ENCODE measurements at places on chromosomes 5 and 9.

- DNase-seq = no peak
Observed at GRCh38 chr9:135414293-135414692, 65.3 kb upstream of the PPP1R26 start.

GRCh38 chr9:124477648-124478285 lies 27.5 kb downstream of the ADGRD2 start:
- DNase-seq = no peak

- DNase-seq = no peak
Observed at GRCh38 chr9:9754186-9754585, 858.6 kb downstream of the PTPRD start.

- DNase-seq = no peak
Observed at GRCh38 chr5:141615991-141616720, 2.6 kb downstream of the DIAPH1 start.

GRCh38 chr5:150575745-150576448 lies 64.6 kb upstream of the SYNPO start:
- DNase-seq = no peak

- DNase-seq = no peak
Observed at GRCh38 chr5:80468131-80468530, 19.8 kb upstream of the FAM151B start.

DNA sequence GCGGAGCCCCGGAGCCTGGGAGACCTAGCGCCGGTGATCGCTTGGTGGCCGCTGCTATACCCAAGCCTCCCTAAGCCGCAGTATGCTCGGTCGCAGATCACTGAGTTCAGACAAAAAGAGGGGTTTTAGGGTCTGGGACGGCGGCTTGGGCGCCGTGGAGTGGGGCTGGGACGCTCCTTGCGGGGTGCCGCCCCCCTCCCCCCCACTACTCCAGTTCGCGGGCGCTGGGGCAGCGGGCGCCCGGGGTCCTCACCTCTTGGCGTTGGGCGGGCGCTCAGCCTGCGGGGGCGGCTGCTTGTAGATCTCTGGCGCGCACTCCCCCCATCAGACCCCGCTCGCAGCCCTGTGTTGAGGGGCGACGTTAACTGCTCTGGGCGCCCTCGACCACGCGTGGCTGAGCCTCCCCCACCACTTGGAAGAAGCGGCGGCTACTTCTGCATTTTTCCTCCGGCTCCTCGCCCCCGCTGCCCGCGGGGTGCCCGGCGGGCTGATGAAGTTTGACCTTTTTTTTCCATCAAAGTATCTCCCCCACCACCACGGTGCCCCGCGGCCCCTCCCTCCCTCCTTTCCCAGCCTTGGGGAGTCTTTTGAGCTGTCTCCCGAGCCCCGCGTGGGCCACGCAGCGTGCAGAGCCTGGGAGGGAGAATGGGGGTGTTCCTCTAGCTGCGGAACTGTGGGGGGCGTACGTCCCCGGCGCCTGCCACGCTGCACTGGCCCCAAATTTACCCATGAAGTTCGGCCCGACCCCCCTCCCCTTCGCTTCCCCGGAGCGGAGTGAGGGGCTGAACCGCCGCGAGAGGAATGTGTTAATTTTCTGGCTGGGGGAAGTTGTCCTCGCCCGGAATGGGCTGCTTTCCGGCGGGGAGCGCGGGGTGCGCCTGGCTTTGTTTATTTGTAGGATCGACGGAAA lies 1.2 kb downstream of the CXXC5 start:
- DNase-seq = no peak

GRCh38 chr5:174720612-174721529 lies 3.5 kb upstream of the MSX2 start:
- DNase-seq = no peak

DNA sequence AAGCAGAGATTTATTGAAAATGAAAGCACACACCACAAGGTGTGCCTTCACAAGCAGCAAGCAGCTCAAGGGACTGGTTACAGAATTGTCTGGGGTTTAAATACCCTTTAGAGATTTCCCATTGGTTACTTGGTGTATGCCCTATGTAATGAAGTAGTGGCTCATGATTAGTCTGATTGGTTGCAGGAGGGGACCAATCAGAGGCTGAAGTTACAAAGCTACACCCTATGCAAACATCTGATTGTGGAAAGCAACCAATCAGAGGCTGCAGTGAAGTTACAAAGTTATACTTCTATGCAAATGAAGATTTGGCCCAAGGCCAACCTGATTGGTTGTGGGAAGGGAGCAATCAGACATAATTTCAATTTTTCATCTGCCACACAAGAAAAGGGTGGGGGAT lies 119.9 kb downstream of the C9orf152 start:
- no peak for DNase-seq

- no peak for DNase-seq
Observed at GRCh38 chr9:76730801-76731200, 33.4 kb upstream of the PCA3 start.

GRCh38 chr5:52693280-52693679 lies 94.4 kb upstream of the ITGA1 start:
- DNase-seq = no peak

DNA sequence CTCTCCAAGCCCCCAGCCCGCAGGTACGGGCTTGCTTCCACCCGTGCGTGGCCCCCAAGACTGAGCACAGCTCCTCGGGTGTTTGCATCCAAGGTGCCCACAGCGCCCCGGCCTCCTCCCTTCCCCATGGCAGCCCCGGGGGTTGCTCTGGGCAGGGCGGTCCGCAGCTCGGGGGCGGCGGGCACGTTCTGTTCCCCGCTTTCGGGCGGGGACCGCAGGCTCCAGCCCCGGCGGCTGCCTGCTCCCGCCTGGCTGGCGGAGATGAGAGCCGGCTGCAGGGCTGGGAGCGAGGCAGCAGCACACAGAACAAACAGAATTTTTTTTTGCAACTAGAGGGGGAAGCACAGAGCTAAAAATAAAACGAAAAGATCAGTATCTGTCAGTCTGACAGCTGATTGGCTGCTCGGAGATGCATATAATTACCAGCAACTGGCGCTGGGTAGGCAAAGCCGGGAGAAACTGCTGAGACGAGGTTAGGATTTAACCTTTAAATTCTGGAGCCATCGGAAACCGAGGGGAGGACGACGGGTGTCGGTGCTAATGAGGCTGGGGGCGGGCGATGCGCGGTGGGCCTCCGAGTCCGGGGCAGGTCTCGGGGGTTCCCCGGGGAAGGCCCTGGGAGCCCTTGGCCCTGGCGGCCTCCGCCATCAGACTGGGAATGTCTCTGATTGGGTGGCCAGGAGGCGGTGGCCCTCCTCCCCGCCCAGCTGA lies 142.7 kb upstream of the IER5L start:
- peak; percentile 76 for DNase-seq

DNA sequence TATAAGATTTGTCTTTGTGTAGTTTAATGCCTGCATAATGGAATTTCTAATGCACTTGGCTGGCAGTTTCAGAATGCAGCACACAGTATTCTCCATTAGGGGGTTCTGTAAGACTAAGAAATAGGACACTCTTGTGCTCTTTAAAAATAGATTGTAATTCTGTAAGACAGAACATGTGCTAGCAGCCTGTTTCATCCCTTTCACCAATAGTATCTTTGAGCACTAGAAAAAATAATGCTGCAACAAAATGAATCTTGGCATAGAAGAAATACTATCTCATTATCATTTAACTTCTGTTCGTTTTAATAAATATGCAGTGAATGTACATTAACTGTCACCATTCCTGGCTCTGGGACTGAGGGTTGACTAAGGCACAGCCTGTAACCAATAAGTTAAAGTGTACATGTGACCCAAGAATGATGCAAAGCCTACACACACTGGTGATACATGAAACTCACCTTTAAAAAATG lies 23.8 kb upstream of the ZNF622 start:
- DNase-seq = peak; percentile 49

DNA sequence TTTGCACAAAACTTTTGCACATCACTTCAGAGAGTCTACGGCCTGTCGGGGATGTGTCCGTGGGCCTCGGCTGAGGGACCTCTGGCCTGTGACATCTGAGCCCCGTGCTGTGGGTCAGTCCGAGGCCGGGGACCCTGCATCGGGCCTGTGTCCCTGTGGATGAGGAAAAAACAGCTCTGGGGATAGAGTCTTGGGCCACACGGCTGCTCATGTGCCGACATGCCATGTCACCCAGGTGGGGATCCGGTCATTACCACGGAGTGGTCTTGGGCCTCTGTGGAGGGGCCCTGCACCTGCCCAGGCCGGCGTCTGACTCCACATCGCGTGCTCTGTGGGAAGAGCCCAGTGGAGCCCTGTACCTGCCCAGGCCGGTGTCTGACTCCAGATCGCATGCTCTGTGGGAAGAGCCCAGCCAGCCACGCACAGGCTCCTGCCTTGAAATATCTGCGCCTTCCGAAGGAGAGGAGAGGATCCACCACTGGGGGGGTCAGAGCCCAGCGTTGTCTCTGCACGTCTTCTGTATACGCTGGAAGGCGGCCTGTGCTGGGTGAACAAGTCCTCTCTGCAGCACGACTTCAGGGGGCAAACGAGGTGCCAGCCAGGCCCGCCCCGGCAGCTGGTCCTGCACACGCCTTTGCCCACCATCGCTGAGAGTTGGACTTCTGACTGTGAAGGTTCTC lies 27.5 kb upstream of the IRX4 start:
- no peak for DNase-seq

GRCh38 chr9:126306071-126306647 lies 20.5 kb upstream of the MVB12B start:
- DNase-seq = no peak

DNA sequence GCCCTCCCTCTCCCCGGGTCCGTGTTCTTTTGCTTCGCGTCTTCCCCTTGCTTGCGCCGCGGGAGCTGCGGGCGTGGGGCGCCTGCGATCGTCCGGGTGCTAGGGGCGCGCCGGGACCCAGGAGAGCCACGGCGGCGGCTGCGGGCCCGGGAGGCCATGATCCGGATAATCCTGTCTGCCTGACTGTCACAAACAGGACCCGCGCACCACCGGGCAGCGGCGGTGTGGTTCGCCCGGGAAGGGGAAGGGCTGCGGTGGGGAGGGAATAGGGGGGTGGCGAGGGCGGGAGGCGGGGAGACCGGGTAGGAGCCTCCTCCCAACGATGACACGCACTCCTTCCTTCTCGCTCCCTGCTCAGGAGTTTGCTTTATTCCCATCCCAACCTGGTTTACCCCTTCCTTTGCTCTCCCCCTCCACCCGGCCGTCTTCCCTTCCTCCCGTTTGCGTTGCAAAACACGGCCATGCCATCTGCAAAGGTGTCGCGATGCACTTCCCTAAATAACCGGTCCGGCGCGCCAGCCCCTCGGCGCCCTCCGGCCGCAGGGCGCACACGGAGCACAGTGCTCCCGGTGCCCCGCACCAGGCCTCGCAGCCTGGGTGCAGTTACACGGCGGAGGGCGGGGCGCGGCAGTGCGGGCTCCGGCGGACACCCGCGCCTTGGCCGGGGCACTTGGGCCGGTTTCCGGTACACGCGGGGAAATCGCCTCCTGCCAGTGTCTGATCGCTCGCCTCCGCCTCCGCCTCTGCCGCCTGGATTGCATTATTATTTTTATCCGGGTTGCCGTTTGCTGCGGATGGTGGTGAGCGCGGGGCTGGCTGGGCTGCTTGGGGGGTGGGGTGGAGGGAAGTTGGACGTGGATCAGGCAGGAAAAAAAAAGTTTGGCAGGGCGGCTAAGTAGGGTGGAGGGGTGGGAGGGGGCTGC lies 1.5 kb downstream of the SMARCA2 start:
- DNase-seq = peak; percentile 88

DNA sequence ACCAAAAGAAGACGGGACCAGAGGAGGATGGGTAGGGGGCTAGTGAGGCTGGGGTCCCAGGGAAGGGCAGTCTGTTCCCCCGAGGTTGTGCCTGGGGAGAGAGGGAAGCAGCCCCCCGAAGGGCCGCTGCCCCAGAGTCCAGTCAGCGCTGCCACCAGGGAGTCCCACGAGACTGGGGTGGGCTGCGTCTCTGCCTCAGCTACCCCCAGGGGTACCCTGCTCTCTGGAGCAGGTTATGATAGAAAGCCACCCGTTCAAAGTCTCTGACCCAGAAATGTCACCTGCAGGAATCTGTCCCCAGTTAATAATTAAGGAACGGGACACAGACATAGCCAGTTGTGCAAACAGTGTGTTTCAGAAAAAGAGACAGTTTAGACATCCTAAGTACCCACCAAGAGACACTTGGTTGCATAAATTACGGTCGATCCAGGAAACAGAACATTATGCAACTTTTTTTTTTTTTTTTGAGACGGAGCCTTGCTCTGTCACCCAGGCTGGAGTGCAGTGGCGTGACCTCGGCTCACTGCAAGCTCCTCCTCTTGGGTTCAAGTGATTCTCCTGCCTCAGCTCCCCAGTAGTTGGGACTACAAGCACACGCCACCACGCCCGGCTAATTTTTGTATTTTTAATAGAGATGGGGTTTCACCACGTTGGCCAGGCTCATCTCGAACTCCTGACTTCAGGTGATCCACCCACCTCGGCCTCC lies 10.7 kb upstream of the AGPAT2 start:
- DNase-seq = no peak

GRCh38 chr9:112149211-112149610 lies 25.9 kb downstream of the SUSD1 start:
- no peak for DNase-seq

DNA sequence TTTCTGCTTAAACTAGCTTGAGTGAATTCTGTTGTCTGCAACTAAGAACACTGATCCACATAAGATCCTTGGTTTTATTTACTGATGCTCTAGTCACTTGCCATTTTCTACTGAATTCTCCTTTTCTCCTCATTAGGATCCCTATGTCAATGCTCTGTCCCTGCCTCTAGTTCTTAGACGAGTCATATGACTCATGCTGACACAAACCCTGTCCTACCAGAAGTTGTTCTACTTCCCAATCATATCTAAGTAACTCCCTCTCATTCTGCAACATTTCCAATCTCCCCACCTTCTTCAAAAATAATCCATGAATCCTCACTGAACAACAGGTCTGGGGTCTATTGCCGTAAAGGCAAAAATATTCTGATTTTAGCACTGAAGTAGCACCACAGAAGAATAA lies 47.1 kb upstream of the DMRT1 start:
- no peak for DNase-seq

GRCh38 chr5:40678026-40678425 lies 1.7 kb upstream of the PTGER4 start:
- DNase-seq = no peak

DNA sequence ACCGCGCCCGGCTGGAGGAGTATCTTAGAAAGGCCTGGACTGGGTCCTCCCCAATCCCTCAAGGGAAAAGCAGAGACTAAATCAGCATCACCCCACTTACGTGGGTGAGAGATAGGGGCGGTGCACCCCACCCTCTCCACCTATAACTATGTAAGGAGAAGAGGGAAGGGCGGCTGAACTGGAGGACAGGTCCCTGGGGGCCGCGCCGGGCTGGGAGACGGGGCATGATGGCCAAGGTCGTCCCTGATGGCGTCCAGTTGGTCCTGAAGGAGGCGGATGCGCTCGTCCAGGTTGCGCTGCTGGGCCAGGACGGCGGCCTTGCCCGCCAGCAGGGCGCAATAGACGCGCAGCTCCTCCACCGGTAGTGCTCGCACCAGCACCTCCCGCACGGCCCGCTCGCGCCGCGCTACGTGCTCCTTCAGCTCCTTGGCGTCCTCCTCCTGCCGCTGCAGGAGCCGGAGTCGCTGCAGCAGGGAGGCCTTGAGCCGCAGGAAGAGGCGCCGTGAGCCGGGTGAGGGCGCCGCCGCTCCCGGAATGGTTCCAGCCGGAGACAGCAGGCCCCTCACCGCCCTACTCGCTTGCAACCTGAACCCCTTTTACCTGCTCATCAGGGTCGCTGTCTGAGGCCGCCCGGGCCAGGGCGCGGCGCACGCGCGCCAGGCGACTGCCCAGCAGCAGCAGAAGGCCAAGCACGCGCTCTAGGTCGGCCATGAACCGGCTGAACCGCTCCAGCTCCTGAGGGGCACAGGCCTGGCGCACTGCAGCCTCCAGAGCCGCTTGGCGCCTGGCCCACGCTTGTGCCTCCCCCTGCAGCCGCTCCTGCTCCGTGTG lies 7.6 kb downstream of the SHROOM1 start:
- DNase-seq = peak; percentile 42
